ENCODE measurements at places on chromosomes 6 and 20.

GRCh38 chr6:3392930-3393835 lies 63.7 kb downstream of the SLC22A23 start:
- DNase-seq: no peak

DNA sequence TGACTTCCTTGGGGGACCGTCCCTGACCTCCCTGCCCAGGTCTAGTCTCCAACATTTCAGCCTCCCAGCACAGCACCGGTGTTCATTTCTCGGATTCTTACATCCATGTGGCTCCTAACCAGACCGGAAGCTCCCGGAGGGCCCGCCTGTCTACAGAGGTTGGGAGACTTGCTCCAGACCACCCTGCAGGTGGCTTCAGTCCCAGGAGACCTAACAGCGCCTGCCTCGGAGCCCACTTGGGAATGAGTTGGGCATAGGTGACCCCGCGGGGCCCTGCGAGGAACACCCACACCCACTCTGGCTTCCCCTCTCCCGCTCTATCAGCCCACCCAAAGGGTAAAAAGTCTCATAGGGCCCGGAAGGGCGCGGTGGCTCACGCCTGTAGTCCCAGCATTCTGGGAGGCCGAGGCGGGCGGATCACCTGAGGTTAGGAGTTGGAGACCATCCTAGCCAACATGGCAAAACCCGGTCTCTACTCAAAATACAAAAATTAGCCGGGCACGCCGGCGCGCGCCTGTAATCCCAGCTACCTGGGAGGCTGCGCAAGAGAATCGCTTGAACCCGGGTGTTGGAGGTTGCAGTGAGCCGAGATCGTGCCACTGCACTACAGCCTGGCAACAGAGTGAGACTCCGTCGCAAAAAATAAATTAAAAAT lies 5.4 kb downstream of the DPPA5 start:
- DNase-seq: no peak

DNA sequence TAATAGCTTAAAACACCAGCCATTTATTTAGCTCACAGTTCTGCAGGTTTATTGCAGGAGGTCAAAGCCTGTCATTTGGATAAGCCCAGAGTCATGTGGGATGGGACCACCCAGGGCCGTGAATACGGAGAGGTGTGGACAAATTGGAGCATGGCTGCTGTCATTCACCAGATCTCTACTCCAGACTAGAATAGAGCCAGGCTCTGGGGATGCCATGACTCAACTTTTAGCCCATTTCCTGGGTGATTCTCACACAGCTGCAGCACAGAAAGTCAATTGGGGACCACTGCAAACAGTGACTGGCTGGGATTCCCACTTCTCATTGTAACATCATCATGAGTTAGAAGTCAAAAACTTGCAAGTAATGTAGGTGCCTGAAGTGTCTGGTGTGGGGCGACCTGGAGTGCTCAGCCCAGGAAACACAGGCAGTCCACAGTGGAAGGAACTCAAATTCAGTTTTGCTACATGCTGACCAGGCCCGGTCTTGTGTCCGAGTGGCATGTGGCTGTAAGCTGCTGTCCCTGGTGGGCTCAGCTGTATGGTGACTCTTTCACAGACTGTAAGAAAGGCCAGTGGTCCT lies 174.3 kb downstream of the SCP2D1 start:
- DNase-seq: no peak

DNA sequence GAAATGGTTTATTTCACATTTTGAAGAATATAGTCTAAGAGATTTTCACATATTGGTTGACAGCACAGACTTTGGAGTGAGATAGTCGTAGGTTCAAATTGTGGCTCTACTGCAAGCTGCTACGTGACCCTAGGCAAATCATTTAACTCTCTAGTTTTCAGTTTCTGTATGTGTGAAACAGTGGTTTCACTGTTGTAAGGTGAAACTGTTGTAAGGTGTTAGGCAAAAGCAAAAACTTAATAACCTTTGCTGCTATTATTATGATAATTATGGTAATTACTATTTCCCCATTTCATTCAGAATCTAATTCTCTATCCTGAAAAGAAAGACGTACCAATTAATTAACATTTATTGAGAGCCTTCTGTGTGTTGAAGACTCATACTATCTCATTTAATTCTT lies 144.2 kb downstream of the REV3L start:
- DNase-seq: no peak

GRCh38 chr6:21278375-21278745 lies 315.2 kb upstream of the SOX4 start:
- DNase-seq: no peak

- DNase-seq: no peak
These were observed 6.7 kb upstream of the CLIC5 start for GRCh38 chr6:46022106-46022948.

DNA sequence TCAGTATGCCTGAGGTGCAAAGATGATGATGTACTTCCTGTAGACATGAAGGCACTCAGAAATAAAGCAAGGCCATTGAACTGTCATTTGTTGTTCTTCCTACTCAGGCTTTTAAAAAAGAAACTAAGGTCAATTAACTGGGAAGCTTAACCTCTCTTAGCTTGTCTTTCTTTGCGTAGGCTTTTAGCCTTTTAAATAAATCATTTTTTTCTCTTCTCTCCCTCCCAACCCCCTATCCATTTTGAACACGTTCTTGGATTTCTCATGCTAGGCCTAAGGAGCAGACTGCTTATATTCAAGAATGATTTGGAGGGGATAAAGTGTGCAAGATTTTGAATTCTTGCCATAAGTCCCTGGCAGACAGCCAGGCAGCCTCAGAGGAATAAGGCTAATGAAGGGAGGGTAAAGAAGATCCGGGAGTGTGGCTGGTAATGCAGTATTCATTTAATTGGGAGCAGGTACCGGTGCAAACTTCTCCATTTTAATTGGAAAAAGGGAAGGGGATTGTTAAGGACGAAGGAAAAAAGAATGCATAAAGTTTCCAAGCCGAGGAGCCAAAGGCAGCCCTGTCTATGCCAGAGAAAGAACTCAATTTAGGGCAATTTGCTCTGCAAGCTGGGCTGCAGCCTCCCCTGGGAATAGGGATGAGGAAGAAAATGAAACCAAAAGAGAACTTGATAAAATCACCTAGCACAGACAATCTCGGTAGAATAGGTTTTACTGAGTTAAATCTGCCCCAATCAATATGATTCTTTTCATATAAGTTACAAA lies 343.8 kb upstream of the MMS22L start:
- DNase-seq: no peak

GRCh38 chr6:143261899-143262436 lies 188.5 kb downstream of the ADAT2 start:
- no peak for DNase-seq

DNA sequence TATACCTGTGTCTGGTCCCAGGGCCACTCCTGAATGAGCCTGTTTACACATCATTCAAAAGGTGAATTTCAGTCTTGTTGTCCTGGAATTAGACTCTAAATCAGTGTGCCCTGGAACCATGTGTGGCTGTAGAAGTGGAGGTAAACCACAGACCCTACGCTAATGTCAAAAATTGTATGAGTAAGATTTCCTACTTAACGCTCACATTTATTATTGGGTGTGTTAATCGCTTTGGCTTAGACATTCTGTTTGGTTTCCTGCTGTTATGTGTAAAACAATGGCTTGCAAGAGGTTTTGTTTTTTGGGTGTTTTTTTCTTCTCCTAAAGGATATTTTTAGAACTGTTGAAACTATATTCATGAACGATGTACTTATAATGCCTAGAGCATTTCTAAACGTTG lies 19.3 kb downstream of the PLCB1 start:
- DNase-seq: peak; percentile 24

DNA sequence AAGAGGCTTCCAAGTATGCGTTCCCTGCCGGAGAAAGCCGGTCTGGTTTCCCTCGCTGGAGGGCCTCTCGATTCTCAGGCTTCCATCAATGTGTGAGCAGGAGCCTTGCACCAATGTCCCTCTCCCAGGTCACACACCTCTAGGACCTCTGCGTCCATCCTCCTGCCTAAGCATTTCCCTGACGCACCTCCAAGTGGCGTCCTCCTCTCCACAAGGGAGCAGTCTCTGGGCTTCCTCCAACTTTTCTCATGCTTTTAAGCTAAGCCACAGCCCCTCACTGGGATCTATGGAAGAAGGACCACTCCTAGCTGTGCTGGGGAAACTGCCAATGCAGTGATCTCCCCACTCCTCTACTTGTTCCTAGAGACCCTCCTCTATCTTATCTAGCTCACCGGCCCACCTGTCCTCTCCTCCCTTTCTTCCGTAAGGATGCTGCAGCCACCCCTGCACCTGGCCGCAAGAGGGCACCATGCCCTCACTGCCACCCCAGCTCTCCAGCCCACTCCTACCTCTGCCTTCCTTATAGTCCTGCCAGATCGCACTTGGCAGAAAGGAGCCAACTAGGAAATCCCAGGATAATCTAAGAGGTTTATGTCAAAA lies 258.7 kb downstream of the LRFN2 start:
- peak; percentile 70 for DNase-seq

DNA sequence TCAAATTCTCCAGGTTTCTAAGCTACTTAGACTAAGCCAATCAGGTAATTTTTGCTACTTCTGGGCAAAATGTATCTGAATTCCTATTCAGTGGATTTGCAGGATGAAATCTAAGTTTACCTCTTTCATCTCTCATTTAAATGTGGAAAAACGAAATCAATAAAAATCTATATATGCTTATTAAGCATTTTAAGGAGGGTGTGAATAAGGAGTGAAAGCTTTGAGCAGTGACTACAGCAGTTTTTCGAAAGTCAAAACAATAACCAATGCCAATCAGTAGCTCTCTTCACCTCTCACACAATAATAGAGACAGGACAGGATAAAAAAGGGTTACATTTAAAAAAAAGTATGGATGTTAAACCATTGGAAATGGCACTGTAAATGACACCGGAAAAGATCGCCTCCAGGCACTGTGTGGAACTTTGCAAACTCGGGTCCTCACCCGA lies 476 bp upstream of the BCKDHB start:
- no peak for DNase-seq

DNA sequence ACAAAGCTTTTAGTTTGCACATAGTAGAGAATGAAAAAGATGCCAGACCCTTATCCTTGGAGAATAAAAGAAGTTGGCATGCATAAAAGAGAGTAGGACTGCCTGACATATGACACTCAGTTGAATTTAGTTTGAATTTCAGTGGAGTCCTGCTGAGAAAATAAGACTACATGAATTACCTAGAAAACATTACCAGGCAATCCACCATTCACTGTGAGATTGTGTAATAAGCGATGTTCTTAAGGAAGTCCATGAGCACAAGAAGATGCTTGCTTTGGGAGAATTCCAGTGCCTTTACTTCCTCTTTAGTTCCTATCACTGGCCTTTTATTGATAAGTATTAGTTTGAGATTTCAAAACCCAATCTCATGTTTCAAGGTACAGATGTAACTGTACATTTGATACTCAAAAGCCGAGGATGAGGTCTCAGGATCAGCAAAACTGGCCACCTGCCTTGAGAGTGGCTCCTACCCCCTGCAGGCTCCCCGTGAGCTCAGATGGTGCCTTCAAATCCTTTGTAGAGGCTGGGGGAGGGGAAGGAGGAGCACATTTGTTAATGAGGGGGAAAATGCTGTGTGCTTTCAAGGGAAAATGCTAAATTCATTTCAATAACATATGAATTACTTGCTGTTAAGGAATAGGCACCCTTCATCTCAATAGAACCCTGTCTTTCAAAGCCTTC lies 11.2 kb upstream of the UNC93A start:
- no peak for DNase-seq

- DNase-seq: no peak
These were observed 9.5 kb upstream of the ADRM1 start for GRCh38 chr20:62293111-62293784.

- no peak for DNase-seq
These were observed 144.6 kb upstream of the MMS22L start for GRCh38 chr6:97427648-97428047.

GRCh38 chr6:150310539-150310938 lies 58.3 kb upstream of the IYD start:
- no peak for DNase-seq

GRCh38 chr20:914727-915498 lies 1.2 kb downstream of the ANGPT4 start:
- DNase-seq: no peak

DNA sequence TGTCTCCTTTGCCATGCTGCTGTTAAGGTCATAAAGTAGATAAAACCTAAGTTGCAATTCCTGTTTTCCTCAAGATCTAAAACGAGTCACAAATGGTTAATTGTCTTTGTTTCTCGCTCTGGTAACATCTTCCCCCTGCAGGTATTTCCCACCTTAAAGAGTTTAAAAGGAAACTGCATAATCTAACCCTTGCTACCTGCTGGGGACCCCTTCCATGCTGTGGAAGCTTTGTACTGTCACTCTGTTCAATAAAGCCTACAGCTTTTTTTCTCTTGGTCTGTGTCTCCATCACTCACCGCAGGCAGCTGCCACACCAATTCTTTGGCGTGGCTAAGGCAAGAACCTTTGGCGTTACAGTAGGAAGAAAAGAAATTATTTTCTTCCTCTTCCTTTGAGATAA lies 117.7 kb upstream of the GJE1 start:
- no peak for DNase-seq

DNA sequence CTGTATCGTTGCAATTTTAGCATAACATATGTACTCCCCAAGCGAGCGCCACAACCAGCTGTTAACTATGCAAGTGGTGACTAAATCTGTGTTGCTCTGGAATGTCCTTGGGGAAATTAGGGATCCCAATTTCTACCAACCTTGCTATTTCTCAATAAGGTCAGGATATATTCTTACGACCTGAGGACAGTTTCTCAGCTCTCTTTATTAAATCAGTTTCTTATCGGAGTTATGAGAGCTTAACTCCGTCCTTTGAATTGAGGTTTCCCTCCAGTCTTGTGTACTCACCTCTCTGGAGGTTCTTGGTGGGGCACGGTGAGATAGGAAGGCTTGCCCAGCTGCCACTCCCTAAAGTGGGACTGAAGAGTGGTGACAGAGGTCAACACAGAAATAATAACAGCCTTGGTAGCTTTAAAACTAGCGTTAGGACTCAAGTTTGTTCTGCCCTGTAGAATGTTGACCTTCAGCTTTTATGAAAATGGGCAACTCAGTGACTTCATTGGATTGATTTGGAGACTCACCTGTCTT lies 694 bp downstream of the MRPS18B start:
- DNase-seq: no peak

DNA sequence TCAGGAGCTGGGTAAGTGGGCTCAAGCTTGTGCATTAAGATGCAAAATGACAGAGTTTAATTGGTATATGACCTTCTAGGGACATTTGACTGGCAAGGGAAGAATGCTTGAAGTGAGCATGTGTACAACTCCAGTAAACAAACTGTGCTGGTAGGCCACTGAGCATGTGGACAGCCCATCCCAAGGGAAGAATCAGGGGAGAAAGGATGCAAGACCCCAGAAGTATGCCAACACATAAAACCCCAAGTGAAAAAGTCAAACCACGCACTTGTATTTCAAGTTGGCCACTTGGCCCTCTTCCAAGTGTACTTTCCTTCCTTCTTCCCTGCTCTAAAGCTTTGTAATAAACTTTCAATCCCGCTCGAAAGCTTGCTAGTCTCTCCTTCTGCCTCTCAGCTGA lies 10.4 kb upstream of the THBD start:
- no peak for DNase-seq
